ENCODE measurements at places on chromosomes 7 and 10.

DNA sequence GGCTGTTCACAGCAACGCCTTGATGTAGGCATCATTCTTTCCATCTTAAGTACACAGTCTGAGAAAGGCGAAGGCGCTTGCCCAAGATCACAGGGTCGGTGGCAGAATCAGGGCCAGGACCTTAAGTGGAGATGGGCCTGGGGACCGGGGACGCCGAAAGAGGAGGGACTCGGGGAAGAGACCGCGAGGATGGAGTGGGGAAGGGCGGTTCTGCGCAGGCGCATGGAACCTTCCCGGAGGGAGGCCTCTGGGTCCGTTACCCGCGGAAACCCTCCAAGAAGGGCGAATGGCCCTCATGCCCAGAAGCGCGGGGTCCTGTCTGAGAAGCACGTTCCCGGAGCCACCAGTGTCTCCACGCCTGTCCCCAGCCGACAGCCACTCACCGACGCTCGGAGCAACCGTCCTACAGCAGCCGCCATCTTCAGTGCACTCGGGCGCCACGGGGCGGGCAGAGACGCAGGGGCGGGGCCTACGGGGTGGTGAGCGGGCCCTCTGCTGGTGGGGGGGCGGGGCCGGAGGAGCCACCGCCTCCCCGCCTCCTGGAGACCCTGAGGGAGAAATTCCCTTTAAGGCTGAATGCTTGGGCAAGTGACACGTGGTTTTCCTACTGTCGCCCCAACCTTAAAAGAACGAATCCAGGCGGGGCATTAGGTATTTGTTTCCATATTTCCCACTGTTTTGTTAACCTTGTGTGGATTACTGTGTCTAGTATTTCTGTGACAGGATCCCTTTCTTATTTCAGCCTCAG, at the start of gene PRDX3:
PRDX3 (minus strand) TSS at position 441 of the 748 bp plus-strand sequence; CDS start at position 419, 22 bp downstream.
- DNase-seq = peak; percentile 98

GRCh38 chr7:37923996-37924395, 3.6 kb downstream of the EPDR1 start:
- DNase-seq = no peak

DNA sequence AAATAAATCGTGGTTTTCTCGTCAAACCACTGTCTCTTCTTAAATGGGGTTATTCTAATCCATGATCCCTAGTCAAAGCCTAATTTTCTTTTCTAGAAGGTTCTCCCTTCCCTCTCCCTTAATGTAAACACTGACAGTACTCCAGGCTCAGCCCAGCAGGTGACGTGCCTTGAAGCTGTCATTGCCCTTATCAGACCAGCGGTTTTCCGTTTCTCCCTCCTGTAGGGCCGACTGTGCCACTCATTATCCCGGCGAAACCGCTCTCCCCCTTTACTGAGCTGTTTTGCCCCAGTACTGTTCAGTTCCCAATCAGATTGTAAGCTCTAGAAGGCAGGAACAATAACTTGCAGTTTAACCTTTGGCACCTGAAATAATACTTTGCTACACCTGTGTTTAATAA, 153.5 kb upstream of the RHEB start:
- DNase-seq = no peak

- peak; percentile 38 for DNase-seq
Measured at GRCh38 chr10:130175074-130175473, 38.9 kb downstream of the GLRX3 start.

DNA sequence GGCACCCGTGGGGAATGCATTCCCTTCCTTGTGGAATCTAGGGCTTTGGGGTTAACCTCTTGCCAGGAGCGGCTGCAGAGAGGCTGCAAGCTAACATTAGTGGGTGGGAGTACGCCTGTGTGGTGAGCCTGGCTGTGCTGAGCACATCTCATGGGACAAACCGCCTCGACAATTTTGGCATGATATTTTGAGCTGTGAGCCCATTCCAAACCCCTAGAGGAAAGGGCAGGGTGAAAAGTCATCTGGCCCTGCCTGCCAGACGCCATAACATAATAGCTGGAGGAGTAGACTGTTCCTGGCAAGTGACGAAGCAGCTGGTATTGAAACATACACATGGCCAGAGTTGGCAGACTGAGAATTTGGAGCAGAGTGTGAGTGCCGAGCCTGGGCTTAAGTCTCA, 110.0 kb downstream of the TACC2 start:
- no peak for DNase-seq

All from stimulated activated CD4-positive, alpha-beta T cell treated with anti-CD3 and anti-CD28 coated beads, Interleukin-15, amount 100 ng/mL, for 24 hours (primary cell).